HCT116 (cell line): ENCODE measurements at places on chromosomes 13 and 19. TPM values are rescaled to one million over a fixed set of nuclear protein-coding genes. Genes with fewer than 3 reads are reported as not detected.

Gene ZNF177
- total RNA-seq: 1.2 TPM

DNA sequence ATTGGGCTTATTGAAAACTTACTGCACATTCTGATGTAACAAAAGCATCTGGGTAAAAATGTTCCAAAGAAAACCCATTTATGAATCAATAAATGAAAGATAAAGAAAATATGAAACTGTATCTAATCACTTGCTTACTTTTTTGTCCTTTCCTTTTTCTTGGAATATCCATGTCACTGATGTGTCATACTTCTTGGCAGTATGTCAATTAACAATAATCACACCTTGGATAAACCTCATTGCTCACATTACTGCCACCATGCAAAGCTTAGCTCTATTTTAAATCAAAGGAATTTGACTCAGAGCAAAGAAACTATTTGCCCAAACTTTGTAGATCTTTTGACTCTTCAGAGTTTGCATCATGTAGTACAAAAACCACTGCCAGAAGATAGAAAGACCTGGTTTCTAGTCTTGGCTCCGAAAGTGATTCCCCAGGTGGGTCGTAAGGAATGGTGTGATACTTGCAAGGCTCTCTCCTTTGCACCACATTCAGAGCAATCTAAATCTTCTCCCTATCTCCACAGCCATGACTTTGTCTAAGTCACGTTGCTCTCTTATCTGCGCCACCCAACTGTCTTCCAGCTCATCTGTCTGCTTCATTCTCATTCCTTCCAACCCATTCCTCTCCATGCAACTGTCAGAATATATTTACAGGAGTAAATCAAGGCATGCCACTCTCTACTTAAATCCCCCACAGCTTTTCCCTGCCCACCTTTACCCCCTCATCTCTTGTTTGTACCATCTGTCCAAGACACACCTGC, 311.9 kb downstream of the COG6 start:
- no peak for DNase-seq
- no peaks in the 10 kb centered on the region for H3K27me3 ChIP-seq
- no peaks in the 10 kb centered on the region for H3K36me3 ChIP-seq
- H3K4me1 ChIP-seq: no peaks in the 10 kb centered on the region
- no peak overlapping the region for H3K27ac ChIP-seq

DNA sequence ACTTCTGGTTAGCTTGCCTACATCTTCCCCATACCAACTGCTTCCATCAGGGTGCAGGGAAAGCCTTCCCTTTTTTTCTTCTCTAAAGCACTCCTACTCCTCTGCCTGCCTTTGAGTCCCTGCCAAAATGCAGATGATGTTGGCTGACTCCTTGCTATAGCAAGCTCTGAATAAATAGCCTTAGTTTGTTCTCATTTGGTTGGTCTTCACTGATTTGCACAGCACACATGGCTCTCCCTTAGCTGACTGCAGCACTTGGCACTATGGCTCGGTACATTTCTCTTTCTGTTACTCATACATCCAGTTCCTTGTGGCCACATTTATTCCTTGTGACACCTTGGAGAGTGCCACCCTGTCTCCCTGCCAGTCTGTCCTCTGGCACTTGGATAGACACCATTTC, 249.8 kb downstream of the DCLK1 start:
- no peaks in the 10 kb centered on the region for H3K4me1 ChIP-seq
- no peak for DNase-seq
- no peak overlapping the region for H3K27ac ChIP-seq
- no peaks in the 10 kb centered on the region for H3K36me3 ChIP-seq

Gene PRX
- 4.8 TPM for total RNA-seq

DNA sequence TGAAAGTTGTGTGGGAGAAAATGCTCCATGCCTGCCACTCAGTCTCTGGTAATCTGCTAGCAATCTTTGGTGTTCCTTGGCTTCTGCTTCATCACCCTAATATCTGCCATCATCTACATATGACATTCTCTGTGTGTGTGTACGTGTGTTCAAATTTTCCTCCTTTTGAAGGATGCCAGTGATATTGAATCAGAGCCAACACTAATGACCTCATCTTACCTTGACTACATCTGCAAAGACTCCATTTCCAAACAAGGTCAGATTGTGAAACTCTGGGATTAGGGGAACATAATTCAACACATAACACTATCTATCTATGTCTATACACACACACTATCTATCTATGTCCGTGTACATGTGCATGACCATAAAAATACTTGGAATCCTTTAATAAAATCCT, 81.4 kb upstream of the IRS2 start:
- H3K4me1 ChIP-seq: peaks cover 13% of the 10 kb centered on the region
- H3K36me3 ChIP-seq: no peaks in the 10 kb centered on the region
- H3K4me3 ChIP-seq: no peak overlapping the region
- H3K27ac ChIP-seq: no peak overlapping the region
- DNase-seq: no peak

Gene NLRP5
- total RNA-seq: 0.30 TPM

Gene PSG3
- total RNA-seq: not detected

- H3K27ac ChIP-seq: no peak overlapping the region
- no peak overlapping the region for H3K4me3 ChIP-seq
Measured at GRCh38 chr13:50226515-50227155, 211.4 kb downstream of the KCNRG start.

DNA sequence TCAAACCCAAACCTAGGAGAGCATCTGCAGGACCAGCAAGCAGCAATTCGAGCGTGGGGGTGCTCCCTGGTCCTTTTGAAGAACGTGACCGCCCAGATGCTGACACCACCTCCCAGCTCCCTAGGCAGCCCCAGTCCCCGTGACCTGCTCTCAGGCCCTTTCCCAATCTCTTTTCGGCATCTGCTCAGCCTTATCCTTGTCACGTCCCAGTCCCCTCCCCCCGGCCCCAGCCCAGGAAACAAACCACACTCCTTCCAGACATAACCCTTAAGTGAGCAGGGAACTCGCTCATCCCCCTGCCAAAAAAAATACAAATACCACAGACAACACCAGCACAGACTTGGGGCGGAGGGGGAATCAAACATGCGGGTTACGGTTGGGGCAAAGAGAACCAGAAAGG, 3.3 kb downstream of the MLLT1 start:
- no peaks in the 10 kb centered on the region for H3K27me3 ChIP-seq
- H3K4me1 ChIP-seq: peaks cover 13% of the 10 kb centered on the region
- DNase-seq: no peak
- peaks cover 7% of the 10 kb centered on the region; the same call in 1 of the 2 replicates for H3K36me3 ChIP-seq
- no peak overlapping the region for H3K4me3 ChIP-seq

DNA sequence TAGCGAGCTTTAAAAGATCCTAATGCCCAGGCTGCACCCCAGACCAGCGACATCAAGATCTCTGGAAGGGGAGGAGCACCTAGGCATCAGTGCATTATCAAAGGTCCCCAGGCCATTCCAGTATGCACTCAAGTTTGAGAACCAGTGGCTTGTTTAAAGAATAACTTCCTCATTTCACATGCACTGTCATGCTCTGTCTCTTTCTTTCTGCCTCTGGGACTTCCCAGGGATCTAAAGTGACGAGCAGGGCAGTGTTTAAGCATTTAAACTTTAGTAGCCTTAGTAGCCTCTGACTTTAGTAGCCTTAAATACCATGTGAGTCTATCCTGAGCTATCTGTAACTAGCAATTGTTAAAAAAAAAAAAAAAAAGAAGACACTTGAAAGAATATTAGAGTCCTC, 8.9 kb upstream of the FARP1 start:
- no peak overlapping the region for H3K27ac ChIP-seq
- no peak overlapping the region for H3K4me3 ChIP-seq

DNA sequence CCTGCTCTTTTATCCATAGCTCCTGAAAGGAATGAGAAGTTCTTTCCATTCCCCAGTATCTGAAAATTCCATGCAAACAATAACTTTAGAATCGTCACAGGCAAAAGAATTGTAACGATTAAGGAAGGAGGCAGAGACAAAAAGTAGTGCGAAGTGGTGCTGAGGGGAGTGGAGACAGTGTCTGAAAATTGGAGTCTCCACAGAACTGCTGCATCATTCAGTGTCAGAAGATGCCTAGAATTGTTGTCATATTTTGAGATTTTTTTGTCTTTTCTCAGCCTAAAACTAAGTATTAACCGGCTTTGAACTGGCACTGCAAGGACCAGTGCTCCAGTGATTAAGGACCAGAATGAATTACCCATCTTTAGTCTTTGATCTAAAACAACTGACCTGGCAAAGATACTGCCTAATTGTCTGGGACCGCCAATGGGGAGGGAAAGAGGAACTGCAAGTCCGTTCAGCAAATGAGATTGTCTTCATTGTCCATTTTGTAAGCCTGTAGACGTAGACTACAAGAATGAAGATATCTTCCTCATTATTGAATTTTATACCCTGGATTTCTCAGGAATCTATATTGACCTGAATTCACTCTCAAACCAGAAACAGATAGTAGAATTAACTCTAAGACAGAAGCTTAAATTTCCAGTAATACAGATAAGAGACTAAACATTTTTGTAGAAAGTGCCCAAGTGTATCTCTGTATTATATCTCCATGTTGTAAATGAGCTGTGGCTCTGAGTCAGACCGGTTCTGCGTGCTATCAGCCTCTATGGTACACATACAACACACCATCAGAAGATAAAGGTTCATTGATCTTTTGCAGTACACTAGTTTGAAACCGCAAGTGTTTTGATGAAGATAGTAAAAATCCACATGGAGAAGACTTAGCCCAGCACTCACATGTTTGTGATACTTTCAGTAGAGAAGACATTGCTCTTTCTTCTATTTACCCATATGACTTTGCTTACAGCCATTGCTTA, 293.2 kb downstream of the EFNB2 start:
- H3K4me3 ChIP-seq: no peak overlapping the region
- no peaks in the 10 kb centered on the region for H3K27me3 ChIP-seq
- H3K36me3 ChIP-seq: no peaks in the 10 kb centered on the region
- no peaks in the 10 kb centered on the region for H3K4me1 ChIP-seq
- DNase-seq: no peak

Gene ZFP14
- 2.8 TPM for total RNA-seq

GRCh38 chr19:29480507-29480906, 45.3 kb upstream of the VSTM2B start:
- H3K4me3 ChIP-seq: no peak overlapping the region
- no peak for DNase-seq
- H3K36me3 ChIP-seq: no peaks in the 10 kb centered on the region

GRCh38 chr13:114146173-114146572, 13.8 kb upstream of the RASA3 start:
- H3K27ac ChIP-seq: no peak overlapping the region
- H3K27me3 ChIP-seq: no peaks in the 10 kb centered on the region
- H3K4me1 ChIP-seq: peaks cover 8% of the 10 kb centered on the region
- no peak overlapping the region for H3K4me3 ChIP-seq
- DNase-seq: no peak

Gene CLC
- not detected for total RNA-seq

GRCh38 chr19:6532244-6532999, 1.6 kb downstream of the TNFSF9 start:
- peak overlapping the region; percentile 91 for H3K4me3 ChIP-seq
- H3K27me3 ChIP-seq: no peaks in the 10 kb centered on the region
- peaks cover 52% of the 10 kb centered on the region for H3K4me1 ChIP-seq
- peak overlapping the region; percentile 68 for H3K27ac ChIP-seq
- DNase-seq: no peak

- no peak for DNase-seq
- H3K36me3 ChIP-seq: no peaks in the 10 kb centered on the region
- no peaks in the 10 kb centered on the region for H3K4me1 ChIP-seq
- H3K4me3 ChIP-seq: no peak overlapping the region
Measured at GRCh38 chr19:54790711-54791110, 12.7 kb upstream of the KIR2DL4 start.

Gene GPR4
- total RNA-seq: 0.10 TPM

DNA sequence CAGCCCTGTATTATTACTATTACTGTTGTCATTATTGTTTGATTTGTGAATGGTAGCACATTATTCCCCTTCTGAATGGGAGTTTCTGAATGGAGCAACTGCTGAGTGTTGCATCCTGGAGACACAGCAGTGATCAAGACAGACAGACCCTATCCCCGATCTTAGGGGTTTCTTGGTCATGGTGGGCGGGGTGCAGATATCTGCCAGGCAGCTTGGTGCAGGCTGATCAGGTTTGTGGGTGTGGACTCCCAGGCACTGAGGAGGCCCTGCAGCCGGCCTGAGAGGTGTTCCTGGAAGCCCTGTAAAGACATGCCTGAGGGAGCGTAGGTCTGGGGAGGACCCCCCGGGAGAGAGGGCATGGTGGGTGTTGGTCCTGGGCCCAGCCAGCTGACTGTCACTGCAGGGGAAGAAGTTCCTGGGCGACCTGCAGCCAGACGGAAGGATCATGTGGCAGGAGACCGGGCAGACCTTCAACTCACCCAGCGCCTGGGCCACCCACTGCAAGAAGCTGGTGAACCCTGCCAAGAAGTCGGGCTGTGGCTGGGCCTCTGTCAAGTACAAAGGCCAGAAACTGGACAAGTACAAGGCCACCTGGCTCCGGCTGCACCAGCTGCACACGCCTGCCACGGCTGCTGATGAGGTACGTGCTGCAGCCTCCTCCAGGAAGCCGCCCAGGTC, 2.1 kb downstream of the MPND start:
- no peak overlapping the region for H3K27ac ChIP-seq
- peaks cover 7% of the 10 kb centered on the region for H3K4me1 ChIP-seq
- H3K4me3 ChIP-seq: no peak overlapping the region

Gene ZNF444
- total RNA-seq: 31.7 TPM

- peak overlapping the region; percentile 58 for H3K27ac ChIP-seq
- no peaks in the 10 kb centered on the region for H3K27me3 ChIP-seq
- H3K4me1 ChIP-seq: peaks cover 21% of the 10 kb centered on the region
- DNase-seq: no peak
Measured at GRCh38 chr13:113186061-113186900, 22.2 kb downstream of the PCID2 start.

Gene S1PR5
- total RNA-seq: 4.4 TPM

DNA sequence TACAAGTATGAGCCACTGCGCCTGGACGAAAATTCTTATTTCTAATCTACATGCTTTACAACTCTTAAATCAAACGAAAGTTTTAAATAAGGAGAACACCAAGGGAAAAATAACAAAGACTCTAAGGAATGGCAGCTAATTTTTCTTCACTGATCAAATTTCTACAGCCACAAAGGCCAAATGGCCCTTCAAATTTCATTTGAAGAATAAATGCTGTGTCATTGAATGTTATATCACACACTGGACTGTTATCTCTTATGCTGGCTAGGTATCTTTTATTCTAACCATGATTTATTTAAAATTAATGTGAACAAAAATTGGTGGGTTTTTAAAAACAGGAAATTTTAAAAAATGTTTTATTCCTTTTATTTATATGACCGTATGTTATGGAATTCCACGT, 14.1 kb downstream of the SMAD9 start:
- no peak overlapping the region for H3K4me3 ChIP-seq
- no peaks in the 10 kb centered on the region for H3K4me1 ChIP-seq
- no peak for DNase-seq
- no peaks in the 10 kb centered on the region for H3K36me3 ChIP-seq

Gene GNA15
- 1.5 TPM for total RNA-seq

DNA sequence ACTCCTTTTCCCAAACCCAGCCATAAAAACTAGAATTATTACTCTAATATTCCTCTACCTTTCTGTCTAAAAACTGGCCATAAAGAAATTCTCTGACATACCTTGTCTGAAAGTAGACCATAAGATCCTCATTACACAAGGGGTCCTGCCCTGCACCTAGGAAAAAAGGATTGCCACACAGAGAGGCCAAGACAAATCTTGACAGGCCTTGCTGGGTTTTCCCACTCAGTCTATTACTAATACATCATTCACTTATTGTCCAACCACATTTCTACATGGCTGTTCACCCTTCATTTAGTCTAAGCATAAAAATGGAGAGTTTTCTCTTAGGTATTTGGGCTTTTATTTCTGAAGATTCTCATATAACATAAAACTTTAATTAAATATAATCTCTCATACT, 319.8 kb downstream of the PCDH20 start:
- no peak overlapping the region for H3K27ac ChIP-seq
- H3K36me3 ChIP-seq: no peaks in the 10 kb centered on the region
- no peaks in the 10 kb centered on the region for H3K27me3 ChIP-seq
- no peak overlapping the region for H3K4me3 ChIP-seq
- H3K4me1 ChIP-seq: no peaks in the 10 kb centered on the region
- no peak for DNase-seq
